ENCODE measurements at places on chromosomes 12 and 14.

DNA sequence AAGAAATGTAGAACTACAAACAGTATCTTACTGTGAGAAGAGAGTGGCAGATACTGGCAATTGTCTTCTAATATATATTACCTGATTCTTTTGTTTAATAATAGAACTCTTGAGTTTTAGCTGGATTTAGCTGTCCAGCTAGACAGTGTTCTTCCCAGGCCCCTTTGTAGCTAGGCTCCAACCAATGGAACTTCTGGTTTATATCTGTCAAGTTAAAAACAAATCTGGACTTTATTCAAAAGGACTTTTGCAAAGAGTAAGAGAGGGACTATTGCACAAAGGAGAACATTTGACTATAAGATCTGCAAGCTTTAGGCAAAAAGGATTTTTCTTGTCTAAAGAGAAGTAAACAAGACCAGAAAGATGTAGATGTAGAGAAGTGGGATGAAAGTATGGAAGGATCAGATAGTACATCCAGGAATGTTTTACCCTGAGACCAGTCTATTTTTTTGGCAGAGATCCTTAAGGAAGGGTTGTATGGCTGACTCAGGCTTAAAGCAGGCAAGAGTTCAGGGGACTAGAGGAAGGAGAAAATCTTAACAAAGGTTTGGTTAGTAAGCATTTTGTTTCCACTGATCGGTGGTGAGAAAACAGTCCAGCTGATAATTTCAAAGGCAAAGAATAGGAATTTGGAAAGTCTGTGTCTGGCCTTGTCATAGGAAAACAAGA lies 111.1 kb upstream of the PLEKHA5 start:
- peak; percentile 25 for DNase-seq

DNA sequence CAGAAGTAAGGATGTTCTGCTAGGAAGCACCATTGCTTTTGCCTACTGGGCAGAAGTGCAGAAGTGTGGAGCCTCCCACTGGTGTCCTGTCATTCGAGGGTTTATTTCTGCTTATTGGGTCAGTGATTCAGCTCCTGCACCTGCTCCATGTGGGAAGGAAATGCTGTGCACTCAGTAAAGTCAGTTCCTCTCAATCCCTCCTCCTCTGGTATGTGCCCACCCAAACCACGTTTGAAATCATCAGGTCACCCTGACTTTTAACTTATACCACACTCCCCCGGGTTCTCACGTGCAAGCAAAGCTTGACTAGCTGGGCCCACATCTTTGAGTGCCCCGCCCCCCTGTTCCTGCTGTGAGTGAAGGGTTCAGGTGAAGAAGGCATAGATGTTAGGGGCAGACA lies 223.7 kb downstream of the CHST11 start:
- DNase-seq: no peak

DNA sequence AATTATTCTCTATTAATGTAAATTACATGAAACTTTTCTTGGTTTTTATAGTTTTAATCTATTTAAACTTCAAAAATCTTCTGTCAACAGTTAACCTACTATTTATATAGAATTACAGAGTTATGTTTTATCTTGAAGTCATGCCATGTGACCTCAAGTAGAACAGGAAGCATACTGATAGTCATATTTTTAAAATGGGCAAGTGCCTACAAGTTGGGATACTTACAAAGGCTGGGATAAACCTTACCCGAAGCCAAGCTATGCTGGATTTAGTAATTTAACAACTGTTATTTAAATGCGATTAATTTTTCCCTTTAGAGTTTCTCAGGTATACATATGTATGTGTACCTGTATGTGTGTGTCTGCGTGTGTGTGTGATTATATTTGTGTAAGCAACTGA lies 266.9 kb downstream of the RASSF9 start:
- no peak for DNase-seq

- no peak for DNase-seq
These were observed 117.2 kb downstream of the PPM1H start for GRCh38 chr12:62817556-62818271.

DNA sequence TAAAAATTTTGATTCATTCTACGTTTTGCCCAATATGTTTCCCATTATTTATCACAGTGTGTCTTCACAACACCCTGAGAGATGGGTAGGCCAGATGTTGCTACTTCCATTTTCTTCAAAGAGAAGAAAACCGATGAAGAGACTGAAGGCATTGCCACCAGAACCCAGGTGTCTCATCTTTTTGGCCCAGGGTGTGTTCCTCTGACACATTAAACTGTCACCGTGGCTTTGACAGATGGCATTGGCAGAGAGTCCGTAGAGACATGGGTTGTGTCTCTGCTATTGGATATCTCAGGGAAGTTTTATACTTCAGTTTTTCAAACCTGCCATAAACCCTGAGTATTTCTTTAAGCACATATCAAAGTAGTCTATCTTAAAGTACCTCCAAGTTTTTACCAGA lies 11.3 kb upstream of the NUDT4 start:
- no peak for DNase-seq

GRCh38 chr12:2259369-2259768 lies 206.6 kb downstream of the CACNA1C start:
- no peak for DNase-seq
